ENCODE measurements at places on chromosomes 7 and 10. TPM values are rescaled to one million over a fixed set of nuclear protein-coding genes. Genes with fewer than 3 reads are reported as not detected.
A peak's percentile ranks its signal among the peaks of the same experiment; 100 is the strongest.

GRCh38 chr10:111200505-111201186 lies 123.8 kb downstream of the ADRA2A start:
- no peak overlapping the region for H3K27ac ChIP-seq
- no peaks in the 10 kb centered on the region for H3K27me3 ChIP-seq
- H3K4me3 ChIP-seq = no peak overlapping the region
- no peaks in the 10 kb centered on the region for H3K4me1 ChIP-seq
- DNase-seq = no peak

GRCh38 chr10:84890706-84891105 lies 562.3 kb downstream of the CCSER2 start:
- H3K27ac ChIP-seq = no peak overlapping the region
- H3K27me3 ChIP-seq = no peaks in the 10 kb centered on the region
- no peaks in the 10 kb centered on the region for H3K4me1 ChIP-seq
- H3K36me3 ChIP-seq = no peaks in the 10 kb centered on the region
- DNase-seq = no peak
- no peak overlapping the region for H3K4me3 ChIP-seq

Gene CLRN3
- total RNA-seq = not detected

DNA sequence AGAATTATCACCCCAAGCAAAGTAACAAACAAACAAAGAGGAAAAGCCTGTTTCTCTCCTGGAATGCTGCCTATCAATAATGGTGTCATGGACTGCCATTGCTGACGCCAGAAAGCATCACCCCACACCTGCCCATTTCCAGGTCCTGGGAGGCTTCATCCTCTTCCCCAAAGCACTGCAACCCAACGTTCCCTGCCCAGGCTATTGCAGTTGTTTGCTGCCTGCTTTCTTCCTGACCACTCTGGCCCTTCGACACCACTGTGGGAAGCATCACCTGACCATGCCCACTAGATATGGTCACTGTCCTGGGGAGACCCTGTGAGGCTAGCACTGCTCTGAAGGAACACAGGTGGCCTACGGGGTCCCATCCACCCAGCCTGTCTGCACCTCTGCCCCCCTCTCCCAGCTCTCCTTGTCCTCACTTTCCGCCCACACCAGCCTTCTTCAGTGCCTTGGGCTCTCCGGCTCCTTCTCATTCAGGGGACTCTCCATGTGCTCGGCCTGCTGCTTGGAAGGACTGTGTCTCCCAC lies 439.6 kb downstream of the GLRX3 start:
- no peak overlapping the region for H3K4me3 ChIP-seq
- no peaks in the 10 kb centered on the region for H3K36me3 ChIP-seq
- no peak for DNase-seq
- H3K27ac ChIP-seq = no peak overlapping the region

Gene LGI1
- total RNA-seq = not detected

DNA sequence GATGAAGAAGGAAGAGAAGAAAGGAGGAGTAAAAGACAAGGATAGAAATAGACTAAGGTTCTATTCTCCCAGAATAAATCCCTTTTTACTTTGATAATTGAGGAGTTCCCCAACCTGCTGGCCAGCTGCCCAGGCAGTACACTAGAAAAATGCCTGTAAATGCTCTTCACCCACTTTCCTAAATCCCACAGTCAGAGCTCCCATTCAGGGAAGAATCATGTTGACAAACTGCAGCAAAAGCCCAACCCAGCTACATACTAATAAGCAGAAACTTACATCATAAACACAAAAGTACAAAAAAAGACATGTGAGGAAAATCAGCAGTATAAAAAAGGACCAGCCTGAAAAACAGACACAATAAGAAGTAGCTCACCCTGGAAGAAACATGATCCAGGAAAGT lies 15.8 kb upstream of the KDM7A start:
- no peaks in the 10 kb centered on the region for H3K27me3 ChIP-seq
- H3K4me1 ChIP-seq = no peaks in the 10 kb centered on the region
- no peak overlapping the region for H3K4me3 ChIP-seq
- no peaks in the 10 kb centered on the region for H3K36me3 ChIP-seq
- no peak for DNase-seq

Gene BICC1
- 46.9 TPM for total RNA-seq

DNA sequence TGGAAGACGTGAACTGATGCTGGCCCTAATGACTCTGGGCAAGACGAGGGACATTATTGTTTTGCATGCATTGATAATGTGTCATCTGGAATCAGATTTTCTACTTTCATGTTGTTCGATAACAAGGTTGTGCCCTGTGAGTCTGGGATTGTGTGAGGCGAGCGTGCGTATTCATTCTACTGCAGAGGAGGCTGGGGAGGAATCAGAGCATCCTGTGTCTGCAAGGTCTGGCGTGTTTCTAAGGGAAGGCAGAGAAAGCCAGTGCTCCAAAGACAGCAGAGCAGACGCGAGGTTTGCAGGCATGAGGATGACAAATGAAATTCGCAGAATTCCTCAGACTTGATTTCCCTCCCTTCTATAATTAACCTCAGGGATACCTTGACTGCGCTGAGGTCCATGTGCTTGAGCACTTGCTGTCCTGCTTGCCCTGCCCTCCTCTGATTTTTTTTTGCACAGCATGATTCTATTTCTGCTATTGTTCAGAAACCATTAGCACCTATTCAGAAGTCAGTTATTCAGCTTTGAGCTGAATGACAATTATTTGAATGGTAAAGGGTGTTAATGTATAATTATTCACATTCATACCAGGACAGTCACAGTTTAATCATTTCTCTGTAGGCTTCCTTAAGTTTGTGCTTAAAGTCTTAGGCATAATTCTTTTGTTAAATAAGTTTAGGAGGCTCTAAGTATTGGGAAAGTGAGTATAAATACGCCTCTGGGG lies 233.6 kb downstream of the EBF3 start:
- no peaks in the 10 kb centered on the region for H3K36me3 ChIP-seq
- H3K4me3 ChIP-seq = no peak overlapping the region
- no peak for DNase-seq
- no peaks in the 10 kb centered on the region for H3K4me1 ChIP-seq
- no peak overlapping the region for H3K27ac ChIP-seq

DNA sequence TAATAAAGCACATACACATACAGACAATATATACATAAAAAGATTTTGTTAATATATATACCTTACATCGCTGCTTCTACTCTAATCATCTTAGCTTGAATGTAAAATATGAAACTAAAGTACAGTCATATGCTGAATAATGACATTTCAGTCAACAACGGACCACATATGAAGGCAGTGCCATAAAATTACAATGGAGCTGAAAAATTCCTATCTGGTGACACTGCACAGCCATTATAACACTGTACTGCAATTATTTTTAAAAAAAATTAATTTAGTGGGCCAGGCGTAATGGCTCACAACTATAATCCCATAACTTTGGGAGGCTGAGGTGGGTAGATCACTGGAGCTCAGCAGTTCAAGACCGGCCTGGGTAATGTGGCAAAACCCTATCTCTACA lies 122.3 kb downstream of the JMJD1C start:
- no peak for DNase-seq
- peaks cover 8% of the 10 kb centered on the region for H3K4me1 ChIP-seq
- H3K4me3 ChIP-seq = no peak overlapping the region
- no peaks in the 10 kb centered on the region for H3K36me3 ChIP-seq
- no peaks in the 10 kb centered on the region for H3K27me3 ChIP-seq
- H3K27ac ChIP-seq = peak overlapping the region; percentile 36

Gene AGR3
- not detected for total RNA-seq

- no peak overlapping the region for H3K4me3 ChIP-seq
- no peaks in the 10 kb centered on the region for H3K4me1 ChIP-seq
- H3K27ac ChIP-seq = no peak overlapping the region
- DNase-seq = no peak
- H3K27me3 ChIP-seq = no peaks in the 10 kb centered on the region
- peaks cover 5% of the 10 kb centered on the region for H3K36me3 ChIP-seq
Observed at GRCh38 chr7:122123746-122124145, 20.3 kb downstream of the AASS start.

Gene TAS2R4
- total RNA-seq = 0.22 TPM

- no peaks in the 10 kb centered on the region for H3K36me3 ChIP-seq
- H3K4me1 ChIP-seq = no peaks in the 10 kb centered on the region
- H3K4me3 ChIP-seq = no peak overlapping the region
- DNase-seq = no peak
- H3K27ac ChIP-seq = no peak overlapping the region
Observed at GRCh38 chr10:76492026-76492425, 1060.6 kb downstream of the LRMDA start.

- peaks cover 23% of the 10 kb centered on the region for H3K36me3 ChIP-seq
- no peak overlapping the region for H3K27ac ChIP-seq
- H3K27me3 ChIP-seq = no peaks in the 10 kb centered on the region
- no peak overlapping the region for H3K4me3 ChIP-seq
- no peak for DNase-seq
- H3K4me1 ChIP-seq = peaks cover 15% of the 10 kb centered on the region
Observed at GRCh38 chr7:149248777-149249176, 9.3 kb downstream of the ZNF212 start.

Gene SRPK2
- 32.2 TPM for total RNA-seq

- H3K27me3 ChIP-seq = no peaks in the 10 kb centered on the region
- H3K4me3 ChIP-seq = peak overlapping the region; percentile 32
- no peaks in the 10 kb centered on the region for H3K36me3 ChIP-seq
- H3K27ac ChIP-seq = peak overlapping the region; percentile 94
- peaks cover 49% of the 10 kb centered on the region for H3K4me1 ChIP-seq
- DNase-seq = peak; percentile 98
Observed at GRCh38 chr10:2980791-2981360, 86.5 kb upstream of the PFKP start.

Gene TRIL
- not detected for total RNA-seq

- peak overlapping the region; percentile 38 for H3K27ac ChIP-seq
- H3K36me3 ChIP-seq = peaks cover 3% of the 10 kb centered on the region
- peaks cover 29% of the 10 kb centered on the region for H3K4me1 ChIP-seq
- H3K27me3 ChIP-seq = no peaks in the 10 kb centered on the region
Observed at GRCh38 chr10:72254813-72255568, 18.7 kb upstream of the DDIT4 start.

DNA sequence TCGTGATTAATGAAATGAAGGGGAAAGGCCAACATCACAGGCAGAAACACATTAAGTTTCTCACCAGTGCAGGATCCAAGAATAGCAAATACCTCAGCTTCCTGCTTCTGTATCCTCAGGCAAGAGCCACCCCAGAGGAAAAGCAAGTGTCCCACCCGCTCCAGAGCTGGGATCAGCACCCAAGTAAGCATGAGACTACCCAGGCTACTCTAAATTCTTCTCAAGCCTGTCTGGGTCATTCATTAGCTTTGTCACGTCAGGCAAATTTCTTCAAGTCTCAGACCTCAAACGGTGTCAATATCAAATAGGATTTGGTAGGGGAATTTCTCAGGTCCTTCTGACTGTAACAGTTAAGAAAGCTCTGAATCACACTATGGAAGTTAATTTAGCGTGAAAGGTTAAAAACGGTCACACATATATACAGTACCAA lies 59.0 kb downstream of the GNA12 start:
- H3K4me1 ChIP-seq = peaks cover 25% of the 10 kb centered on the region
- peak; percentile 51 for DNase-seq
- peak overlapping the region; percentile 34 for H3K27ac ChIP-seq
- no peak overlapping the region for H3K4me3 ChIP-seq
- peaks cover 42% of the 10 kb centered on the region for H3K36me3 ChIP-seq

Gene CRPPA
- total RNA-seq = 4.4 TPM

DNA sequence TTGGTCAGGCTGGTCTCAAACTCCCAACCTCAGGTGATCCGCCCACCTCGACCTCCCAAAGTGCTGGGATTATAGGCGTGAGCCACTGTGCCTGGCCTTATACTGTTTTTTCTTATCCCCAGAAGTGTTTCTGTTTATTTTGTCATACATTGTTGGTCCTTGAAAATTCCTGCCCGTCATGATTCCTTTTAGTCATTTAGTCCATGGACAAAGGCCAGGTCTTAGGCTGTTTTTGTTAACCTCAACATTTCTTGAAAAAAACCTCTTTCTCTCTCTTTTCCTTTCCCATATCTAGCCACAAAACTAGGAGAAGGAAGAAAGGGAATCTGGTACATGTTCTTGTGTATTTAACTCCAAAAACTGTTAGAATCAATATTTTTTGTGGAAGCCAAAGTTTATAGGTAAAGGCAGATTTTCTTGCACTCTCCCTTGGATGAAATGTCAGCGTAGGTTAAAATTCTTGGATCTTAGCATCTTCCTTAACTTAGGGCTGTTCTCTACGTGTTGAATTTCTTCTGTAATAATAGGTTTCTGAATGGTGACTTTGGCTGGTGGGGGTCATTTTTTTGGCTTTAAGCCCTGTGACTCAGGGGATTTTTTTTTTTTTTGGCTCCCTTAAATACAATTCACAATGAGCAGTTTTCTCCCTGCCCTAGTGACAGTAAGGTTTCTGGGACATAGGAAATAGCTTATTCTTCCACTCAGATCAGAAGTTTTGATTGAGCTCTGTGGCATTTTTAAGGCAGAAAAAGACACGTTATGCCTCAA lies 500.8 kb downstream of the AUTS2 start:
- H3K36me3 ChIP-seq = no peaks in the 10 kb centered on the region
- no peak overlapping the region for H3K27ac ChIP-seq
- H3K4me3 ChIP-seq = no peak overlapping the region
- H3K4me1 ChIP-seq = no peaks in the 10 kb centered on the region
- DNase-seq = no peak

Gene MRLN
- total RNA-seq = not detected

DNA sequence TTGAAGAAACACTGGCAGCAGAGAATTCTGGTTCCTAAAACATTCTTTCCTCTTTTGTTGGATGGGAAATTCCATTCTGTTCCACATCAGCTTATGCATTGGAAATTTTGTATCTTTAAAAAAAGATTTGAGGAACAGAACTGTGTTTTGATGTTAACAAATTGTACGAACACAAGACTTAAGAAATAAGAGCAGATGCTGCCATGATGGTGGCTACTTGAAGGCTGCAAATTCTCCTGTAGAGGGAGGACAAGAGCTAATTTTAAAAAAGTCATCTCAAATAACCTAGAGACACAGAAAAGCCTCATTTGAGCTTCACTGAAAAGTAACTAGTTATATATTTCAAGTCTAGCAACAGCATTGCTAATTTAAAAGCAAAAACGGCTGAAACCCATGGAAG lies 29.8 kb downstream of the NDUFB2 start:
- H3K27me3 ChIP-seq = no peaks in the 10 kb centered on the region
- DNase-seq = no peak
- H3K4me3 ChIP-seq = no peak overlapping the region

- H3K27me3 ChIP-seq = no peaks in the 10 kb centered on the region
- peak; percentile 46 for DNase-seq
- no peak overlapping the region for H3K27ac ChIP-seq
- no peak overlapping the region for H3K4me3 ChIP-seq
- H3K4me1 ChIP-seq = peaks cover 37% of the 10 kb centered on the region
- H3K36me3 ChIP-seq = peaks cover 19% of the 10 kb centered on the region
Observed at GRCh38 chr7:129835569-129835968, 117.2 kb downstream of the UBE2H start.

DNA sequence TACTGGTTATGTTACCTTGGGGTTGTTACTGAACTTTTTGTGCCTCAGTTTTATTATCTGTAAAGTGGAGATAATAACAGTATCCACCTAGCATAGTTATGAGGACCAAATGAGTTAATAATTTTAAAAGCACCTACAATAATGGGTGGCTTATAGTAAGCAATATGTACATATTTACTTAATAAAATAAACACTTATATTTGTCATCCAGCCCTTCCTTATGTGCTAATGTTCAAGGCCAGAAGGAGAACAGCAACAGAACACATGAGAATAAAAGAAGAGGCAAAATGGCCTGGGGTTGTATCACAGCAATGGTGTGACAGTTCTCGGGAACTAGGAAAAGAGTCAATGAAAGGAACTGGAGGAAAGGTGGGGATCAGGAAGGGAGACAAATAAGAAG lies 255.4 kb upstream of the LRGUK start:
- H3K4me1 ChIP-seq = 0 out of 2 replicates have a peak, but pooled peaks cover 3% of the 10 kb centered on the region
- H3K4me3 ChIP-seq = no peak overlapping the region
- DNase-seq = no peak
- no peaks in the 10 kb centered on the region for H3K27me3 ChIP-seq
